Neural crest cell (in vitro differentiated cells): ENCODE measurements at places on chromosomes 1 and 21.
A peak's percentile ranks its signal among the peaks of the same experiment; 100 is the strongest.

- no peak for DNase-seq
Observed at GRCh38 chr1:207407655-207408260, 46.4 kb upstream of the CR2 start.

- no peak for DNase-seq
Observed at GRCh38 chr21:43958364-43959158, 53.5 kb upstream of the TRAPPC10 start.

DNA sequence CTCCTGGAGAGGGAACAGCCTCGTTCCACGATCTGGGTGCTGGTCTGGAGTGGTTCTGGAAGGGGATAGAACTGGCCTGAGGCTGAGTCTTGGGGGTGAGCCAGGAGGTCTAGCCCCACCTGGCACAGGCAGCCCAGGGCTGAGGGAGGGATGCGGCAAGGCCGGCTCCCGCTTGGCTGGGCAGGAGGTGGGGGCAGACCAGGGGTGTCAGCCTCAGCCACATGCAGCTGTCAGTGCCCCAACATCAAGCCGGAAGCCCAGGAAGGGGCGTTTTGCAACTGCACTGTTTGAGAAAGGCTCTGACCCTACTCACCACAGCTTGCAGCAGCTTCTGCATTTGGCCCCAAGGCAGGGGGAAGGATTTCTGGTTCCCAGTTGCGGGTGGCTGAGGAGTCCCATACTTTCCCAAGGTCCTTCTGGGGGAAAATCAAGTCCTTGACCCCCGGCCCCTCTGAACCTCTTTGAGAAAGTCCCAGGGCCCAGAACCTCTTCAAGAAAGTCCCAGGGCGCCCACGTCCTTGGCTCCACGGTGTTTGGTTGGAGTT, 2.0 kb downstream of the EFHD2 start:
- no peak for DNase-seq

GRCh38 chr1:31027693-31028526, 37.6 kb downstream of the PUM1 start:
- no peak for DNase-seq

DNA sequence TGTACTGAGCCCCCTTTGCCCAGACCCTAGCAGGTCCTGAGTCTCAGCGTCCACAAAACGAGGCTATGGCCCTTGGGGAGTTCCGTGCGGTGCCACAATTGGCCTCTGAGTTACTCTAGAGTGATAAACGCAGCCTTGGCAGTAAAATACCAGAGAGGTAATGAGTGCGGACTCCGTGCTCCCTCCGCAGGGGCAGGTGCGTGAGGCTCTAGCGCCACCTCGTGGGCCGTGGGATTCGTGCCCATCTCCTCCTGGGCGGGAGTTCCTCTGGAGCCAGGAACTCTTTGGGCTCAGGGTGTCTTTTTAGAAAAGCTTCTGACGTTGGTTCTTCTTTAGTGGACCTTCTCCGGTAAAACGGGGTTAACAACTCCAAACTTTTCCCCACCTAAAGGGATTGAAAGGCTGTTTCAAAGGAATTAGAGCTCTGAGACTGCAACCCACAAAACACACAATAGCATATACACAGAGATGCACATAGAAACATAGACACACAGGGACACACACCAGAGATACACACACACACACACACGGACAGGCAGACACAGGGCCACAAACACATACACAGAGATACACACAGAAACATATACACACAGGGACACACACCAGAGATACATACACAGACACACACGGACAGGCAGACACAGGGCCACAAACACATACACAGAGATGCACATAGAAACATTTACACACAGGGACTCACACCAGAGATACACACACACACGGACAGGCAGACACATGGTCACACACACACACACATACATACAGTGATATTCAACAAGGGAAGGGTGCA, 99.4 kb downstream of the KCNJ15 start:
- peak; percentile 86 for DNase-seq

DNA sequence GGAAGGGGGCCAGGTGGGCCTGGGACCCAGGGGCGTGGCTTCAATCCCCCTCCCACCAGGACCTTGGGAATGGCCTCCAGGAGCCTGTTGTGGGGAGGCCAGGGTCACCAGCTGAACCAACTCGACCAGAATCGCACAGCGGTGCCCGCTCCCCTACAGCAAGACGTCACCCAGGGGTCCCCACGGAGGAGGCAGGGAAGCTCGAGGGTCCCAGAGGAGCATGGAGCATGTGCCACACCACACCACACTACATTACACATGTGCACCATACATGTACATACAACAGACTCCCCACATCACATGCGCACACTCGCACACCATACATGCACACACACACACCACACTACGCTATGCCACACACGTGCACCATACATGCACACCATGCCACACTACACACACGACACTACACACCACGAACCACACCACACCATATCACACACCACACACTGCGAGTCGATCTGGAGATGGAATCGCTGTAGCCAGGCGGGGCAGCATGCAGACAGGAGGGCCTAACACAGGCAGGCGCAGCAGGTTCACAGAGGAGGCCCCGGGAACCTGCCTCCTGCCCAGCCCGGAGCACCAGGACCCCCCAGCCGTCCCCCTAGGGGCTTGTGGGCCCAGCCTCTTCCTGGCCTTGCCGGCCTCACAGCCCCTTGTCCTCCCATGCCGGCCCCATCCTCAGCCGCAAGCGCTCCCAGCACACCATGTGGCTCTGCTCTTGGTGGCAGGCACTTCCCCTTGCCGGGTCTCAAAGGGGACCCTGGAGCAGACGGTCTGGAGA, 596 bp downstream of the ITGB2 start:
- no peak for DNase-seq

- DNase-seq: no peak
Observed at GRCh38 chr1:109091839-109092193, 1.3 kb downstream of the TMEM167B start.

- no peak for DNase-seq
Observed at GRCh38 chr21:41317458-41317857, 857 bp downstream of the FAM3B start.

DNA sequence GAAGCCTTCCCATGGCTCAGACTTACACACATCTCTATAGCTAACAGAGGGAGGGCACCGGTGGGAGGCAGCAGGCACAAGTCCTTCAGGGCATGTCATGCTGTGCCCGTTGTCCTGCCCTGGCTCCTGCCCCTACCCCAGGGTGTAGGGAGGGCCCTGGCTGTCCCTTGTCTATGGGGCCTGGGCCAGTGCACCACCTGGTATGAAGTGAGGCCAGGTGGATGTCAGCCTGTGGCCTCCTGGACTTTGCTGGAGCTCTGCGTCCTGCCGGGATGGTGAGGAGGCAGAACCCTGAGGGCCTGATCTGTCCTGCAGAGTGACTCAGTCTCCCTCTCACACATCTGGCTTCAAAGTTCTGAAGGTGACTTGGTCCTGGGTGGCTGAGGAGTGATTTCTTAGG, 47.3 kb upstream of the GPR37L1 start:
- DNase-seq: no peak

- no peak for DNase-seq
Observed at GRCh38 chr1:51945591-51945990, 44.9 kb downstream of the RAB3B start.

DNA sequence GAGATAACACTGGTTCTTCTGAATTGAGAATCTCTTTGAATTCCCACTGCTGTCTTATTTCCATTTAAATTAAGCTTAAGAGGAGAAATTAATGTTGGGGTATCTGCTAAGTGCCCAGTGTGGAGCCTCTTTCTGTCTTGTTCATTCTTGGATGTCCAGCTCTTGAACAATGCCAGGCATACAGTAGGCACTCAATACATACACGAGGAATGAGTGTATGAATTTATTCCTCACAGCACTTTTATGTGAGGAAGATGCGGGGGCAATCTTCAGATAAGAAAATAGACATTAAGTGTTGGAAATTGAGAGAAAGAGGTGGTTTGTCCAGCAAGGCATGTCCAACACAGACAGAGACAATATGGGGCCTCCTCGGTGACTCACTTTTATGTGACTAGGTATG, 11.8 kb upstream of the ATF3 start:
- DNase-seq: no peak

DNA sequence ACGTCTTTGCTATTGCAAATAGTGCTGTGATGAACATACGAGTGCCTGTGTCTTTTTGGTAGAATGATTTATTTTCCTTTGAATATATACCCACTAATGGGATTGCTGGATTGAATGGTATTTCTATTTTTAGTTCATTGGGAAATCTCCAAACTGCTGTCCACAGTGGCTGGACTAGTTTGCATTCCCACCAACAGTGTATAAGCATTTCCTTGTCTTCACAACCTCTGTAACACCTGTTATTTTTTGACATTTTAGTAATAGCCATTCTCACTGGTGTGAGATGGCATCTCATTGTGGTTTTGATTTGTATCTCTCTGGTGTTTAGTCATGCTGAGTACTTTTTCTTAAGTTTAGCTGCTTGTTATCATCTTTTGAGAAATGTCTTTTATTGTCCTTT, 215.0 kb downstream of the FMN2 start:
- no peak for DNase-seq

DNA sequence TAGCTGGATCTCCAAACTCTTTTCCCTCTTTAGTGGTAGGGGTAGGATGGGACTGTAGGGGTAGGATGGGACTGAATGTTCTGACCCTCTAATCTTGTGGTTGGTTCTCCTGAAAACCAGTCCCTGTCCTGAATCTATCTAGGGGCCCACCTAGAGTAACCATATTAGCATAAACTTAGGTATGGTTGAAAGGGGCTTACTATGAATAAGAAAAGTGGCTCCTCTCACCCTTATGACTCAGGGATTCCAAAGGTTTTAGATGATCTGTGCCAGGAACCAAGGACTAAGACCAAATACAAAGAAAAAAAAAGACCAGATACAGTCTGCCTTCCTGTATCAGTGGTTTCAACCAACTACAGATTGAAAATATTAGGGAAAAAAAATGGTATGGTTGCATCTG, 28.9 kb downstream of the RNF2 start:
- no peak for DNase-seq

DNA sequence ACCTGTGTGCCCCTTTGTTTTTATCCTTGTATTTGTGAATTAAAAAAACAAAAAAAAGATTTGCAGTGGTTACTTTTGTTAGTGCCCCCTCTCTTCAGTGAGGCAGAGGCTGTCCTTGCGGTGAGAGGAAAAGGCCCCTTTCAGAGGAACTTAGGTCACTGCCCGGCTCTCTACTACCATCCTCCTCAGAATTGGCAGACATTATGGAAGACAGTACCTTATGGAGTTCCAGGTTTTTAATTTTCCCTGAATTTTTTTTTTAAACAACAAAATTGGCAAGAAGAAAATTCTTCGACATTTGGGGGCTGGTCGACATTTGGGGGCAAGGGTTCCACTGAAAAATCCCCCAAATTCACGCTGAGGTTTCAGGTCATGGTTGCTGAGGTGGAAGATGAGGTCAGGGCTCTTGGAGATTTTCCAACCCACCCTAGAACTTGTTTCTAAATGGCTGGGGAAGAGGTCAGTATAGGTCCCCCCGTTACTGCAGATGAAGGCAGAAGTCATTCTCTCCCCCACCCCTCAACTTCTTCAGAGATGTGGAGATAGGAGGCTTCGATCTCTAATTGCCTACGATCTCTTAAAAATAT, 5.3 kb downstream of the RXFP4 start:
- DNase-seq: no peak

DNA sequence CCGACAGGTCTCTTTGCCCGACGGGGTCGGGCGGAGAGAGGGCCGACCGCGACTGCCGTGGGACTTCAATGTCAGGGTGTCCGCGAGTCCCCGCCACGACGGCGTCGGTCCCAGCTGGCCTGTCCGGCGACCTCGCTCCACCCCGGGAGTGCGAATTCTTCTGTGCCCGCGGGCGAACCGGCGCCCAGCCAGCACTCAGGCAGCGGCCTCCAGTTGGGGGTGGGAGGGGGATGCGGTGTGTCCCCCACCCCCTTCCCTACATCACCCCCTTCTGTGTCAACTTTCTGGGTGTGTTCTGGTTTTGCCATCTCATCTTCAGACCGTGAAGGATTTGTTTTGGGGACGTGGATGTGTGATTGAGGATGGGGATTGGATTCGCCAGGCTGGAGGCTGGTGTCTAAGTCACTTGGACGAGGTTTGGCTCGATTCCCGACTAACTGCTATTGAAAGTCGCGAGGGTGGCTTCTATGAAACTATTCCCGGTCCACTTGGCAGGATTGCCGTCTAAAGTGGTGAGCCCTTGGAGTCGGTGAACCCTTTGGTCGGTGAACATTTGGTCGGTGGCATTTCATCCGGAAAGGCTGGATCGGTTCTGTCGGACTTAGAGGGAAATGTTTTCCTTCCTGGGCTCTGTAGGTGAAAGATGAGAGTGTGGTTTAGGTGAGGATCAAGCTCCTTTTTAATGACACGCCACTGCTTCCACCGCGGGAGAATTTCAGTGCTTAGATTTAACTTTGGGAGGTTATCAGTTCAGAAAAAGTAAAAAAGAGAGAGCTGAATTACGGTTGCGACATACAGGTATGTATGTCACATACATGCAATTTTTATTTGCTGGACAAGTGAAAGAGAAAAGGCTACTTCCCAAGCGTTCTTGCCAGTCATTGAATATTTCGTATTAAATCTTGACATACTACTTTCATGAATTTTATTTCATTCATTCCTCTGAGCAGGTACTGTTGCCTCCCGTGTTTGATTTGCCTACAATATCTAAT, 771 bp downstream of the ABCD3 start:
- DNase-seq: no peak

DNA sequence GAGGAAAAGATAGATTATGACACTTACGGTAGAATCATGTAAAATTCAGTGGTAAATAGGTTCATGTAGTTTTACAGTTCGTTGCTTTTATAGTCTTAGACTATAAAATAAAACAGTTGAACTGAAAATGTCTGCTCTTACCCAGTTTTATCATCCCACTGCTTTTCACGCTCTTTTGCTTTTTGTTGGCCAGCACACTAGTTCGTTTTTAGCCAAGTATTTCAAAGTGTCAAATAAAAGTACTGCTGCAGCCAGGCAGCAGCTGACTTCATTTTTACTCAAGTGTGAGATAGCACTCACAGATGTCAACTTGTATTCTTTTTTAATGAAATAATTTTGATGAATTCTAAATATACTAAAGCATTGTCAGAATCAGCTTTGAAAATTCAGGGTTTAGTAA, 18.5 kb upstream of the BTG3 start:
- DNase-seq: no peak

DNA sequence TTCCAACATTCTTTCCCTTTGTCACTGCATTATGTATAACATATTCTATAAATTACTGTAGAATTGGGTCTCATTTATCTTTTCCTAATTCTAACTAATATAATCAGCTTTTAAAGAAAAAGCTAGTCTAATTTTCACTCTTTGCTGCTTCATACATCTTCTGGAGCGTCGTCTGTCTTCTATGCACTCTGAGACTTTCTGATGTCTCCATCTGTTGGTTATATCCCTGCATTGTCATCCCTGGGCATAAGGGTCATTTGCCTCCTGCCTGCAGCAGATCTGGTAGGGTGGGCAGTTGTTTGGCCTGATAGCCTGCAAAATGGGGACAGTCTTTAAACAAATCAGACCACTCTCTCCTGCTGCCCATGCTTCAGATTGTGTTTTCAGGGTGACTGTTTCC, 40.8 kb upstream of the DYNLT5 start:
- no peak for DNase-seq
